ENCODE measurements at places on chromosomes 2 and 18.

- no peak for DNase-seq
Observed at GRCh38 chr18:56541793-56542192, 96.6 kb downstream of the TXNL1 start.

DNA sequence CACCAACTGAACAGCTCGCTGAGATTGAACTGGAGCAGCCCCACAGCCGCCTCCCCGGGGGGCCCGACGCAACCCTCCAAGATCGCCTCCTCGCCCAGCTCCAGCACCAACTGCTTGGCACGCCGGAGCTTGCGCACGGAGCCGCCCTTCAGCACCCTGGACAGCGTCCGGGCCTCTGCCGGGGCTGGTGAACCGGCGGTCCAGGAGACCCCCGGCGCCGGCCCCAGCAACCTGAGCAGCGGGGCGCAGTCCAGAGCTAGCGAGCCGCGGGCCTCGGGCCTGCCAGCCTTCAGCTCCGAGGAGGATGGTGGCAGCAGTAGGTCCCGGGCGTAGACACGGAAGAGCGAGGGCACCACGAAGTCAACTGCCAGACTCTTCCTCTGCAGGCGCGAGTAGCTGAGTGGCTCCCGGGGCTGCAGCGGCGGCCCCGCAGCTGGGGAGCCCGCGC is 1.2 kb downstream of the ALK start:
- peak; percentile 6 for DNase-seq

DNA sequence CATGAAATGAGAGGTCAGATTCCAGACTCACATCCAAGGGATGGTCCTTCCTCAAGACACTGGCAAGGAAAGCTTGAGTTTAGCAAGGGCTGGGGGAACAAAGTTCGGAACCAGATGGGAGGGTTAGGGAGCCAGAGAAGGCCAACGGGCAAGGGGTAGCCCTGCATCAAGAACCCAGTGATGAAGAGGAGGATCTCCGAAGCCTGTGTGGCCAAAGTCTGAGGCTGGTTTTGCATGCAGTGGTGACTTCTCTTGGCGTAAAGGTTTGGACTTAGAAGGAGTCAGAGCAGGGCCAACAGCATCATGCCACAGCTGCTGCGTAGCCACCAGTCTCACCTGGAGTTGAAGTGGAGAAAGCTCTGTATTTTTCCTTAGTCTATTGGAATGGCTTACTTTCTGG is 123.5 kb upstream of the ALPP start:
- DNase-seq: no peak

DNA sequence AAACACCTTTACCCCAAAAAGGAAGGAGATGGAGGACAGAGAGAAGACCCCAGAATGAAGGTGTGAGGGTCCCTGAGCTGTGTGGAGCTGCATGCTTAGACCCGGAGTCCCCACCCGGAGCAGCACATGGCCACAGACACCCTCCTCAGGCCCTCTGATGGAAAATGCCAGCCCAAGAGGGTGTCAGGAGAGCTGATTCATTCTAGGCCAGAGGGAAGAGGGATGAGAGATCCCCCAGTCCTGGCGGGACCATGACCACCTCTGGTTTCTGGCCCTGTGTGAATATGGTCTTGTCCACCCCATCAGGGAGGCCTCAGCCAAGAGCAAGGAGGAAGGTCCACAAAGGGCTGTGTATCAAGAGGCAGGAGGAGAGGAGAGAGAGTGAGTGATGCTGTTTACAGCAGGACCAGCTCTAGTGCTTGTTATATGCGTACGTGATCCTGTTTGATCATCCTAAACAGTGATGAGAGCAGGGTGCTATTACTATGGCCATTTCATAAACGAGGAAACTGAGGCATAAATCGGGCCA is 186.6 kb upstream of the HAAO start:
- no peak for DNase-seq

DNA sequence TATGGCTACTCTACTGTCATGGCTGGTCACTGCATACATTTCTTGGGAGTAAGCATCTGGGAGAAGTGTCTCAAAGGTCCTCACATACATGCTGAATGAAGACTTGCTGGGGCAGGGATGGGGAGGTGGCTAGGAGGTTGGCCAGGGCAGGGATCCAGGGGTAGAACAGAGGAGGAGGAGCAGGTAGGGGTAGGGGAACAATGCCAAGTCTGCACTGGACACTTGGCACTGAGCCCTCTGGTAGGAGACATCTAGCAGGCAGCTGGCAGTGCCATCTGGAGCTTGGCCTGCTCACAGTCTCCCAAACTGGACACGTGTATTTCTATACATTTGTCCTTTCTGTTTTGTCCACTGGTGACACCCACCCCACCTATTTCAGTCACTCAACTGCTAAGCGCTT is 62.7 kb upstream of the REV1 start:
- no peak for DNase-seq

GRCh38 chr2:235494716-235495372 is 1.0 kb downstream of the AGAP1 start:
- DNase-seq: no peak

DNA sequence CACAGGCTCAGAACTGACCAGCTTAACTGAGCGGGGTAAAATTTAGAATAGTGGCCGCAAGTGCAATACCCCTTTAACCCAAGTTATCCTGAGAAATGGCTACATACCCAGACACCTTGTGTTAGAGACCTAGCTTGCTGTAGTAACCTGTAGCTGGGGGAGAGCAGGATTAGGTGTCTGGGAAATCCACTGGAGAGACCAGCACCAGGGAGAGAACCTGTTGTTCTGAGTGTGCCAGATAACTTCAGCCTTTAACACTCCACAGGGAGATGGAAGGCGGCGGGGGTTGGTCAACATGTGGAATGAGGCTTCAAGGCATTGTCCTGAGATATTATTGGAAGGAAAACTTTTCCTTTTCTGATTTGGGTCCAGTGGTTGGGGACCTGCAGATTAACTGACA is 356.0 kb downstream of the PTPRM start:
- DNase-seq: no peak

GRCh38 chr18:30712383-30712782 is 330.2 kb downstream of the DSC3 start:
- DNase-seq: no peak

DNA sequence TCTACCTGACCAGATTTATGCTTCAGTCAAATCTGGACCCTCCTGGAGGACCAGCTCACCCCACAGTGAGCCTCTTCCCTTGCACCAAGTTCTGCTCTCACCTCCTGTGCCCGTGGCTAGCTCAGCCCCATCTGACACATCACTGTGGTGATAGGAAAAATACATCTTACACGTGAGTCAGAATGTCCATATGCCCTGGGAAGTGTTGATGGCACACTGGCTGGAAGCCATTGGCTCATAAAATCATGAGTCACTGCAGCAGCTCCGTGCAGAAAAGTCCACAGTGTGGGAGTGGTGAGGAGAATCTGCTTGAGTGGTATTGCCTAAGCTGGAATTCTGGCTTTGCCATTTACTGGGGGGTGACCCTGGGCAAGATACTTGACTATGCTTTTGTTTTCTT is 42.6 kb upstream of the RAPGEF4 start:
- DNase-seq: peak; percentile 98

- DNase-seq: no peak
Observed at GRCh38 chr2:68234405-68234804, 17.9 kb downstream of the PPP3R1 start.

DNA sequence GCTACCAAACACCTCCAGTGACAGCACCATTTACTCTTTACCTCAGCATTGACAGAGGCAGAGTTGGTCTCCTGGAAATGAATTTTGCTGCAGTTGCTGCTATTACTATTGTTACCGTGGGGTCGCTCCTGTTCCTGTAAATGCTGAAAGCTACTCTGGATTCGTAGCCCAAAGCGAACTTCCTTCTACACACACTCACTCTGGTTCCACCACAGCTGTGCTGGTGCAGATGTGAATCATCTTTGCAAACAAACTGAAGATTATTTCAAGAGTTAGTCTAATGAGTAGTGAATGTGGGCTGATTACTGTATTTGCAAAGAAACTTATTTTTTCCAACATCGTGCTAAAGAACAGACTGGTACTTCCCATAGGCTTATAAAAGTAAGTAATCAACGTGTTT is 304.0 kb downstream of the LPIN1 start:
- peak; percentile 69 for DNase-seq

- no peak for DNase-seq
Observed at GRCh38 chr18:33404244-33404873, 36.2 kb downstream of the CCDC178 start.

DNA sequence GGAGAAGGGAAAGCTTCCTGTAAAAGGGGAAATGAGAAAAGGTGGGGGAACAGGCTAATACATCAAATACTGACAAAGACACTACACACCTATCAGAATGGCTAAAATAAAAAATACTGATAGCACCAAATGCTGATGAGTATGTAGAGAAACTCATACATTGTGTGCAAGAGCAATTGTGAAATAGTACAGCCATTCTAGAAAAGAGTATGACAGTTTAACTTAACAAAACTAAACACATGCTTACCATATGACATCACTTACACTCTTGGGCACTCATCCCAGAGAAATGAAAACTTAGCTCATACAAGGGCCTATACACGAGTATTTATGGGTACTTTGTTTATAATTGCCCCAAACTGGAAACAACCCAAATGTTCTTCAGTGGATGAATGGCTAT is 53.4 kb downstream of the ZNF638 start:
- peak; percentile 39 for DNase-seq
